SK-MEL-5 (cell line): ENCODE measurements at places on chromosomes 2 and 18. TPM values are rescaled to one million over a fixed set of nuclear protein-coding genes. Genes with fewer than 3 reads are reported as not detected.
A peak's percentile ranks its signal among the peaks of the same experiment; 100 is the strongest.

Gene CRYBA2
- not detected in 2 replicates for total RNA-seq

Gene CRYGC
- total RNA-seq = not detected in 2 replicates

Gene DSG4
- not detected in 2 replicates for total RNA-seq

Gene NDC80
- 27.7 and 28.5 TPM in 2 replicates for total RNA-seq

Gene CSRNP3
- total RNA-seq = 0.32 and 0.45 TPM in 2 replicates

Gene RGPD8
- 1.2 and 2.0 TPM in 2 replicates for total RNA-seq

Gene KIAA2012
- not detected in 2 replicates for total RNA-seq

Gene PTPRN
- total RNA-seq = 1.5 and 2.8 TPM in 2 replicates

Gene IRS1
- 3.7 and 4.2 TPM in 2 replicates for total RNA-seq

GRCh38 chr18:62407660-62408059, 82.5 kb downstream of the TNFRSF11A start:
- no peak for DNase-seq

DNA sequence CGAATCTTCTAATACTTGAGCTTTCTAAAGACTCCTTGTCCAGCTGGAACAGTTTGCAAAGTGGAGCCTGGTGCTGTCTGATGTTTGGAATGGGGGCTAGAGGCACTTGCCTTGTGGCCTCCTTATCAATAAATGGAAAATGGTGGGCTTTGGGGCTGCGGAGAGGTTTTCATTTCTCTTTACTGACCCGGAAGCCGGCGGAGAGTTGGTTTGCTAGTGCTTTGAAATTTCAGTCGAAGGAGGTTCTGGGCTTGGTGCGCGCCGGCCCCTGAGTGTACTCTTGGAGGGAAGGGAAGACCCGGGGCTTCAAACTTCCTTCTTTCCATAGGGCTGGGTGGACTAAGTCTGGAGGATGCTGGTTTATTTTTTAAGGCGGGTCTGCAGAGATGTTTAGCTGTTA, 714 bp downstream of the RPIA start:
- peak; percentile 15 for DNase-seq

- DNase-seq = no peak
Observed at GRCh38 chr2:205311201-205311600, 371.1 kb upstream of the NRP2 start.

GRCh38 chr18:32261003-32261402, 71.2 kb downstream of the MEP1B start:
- peak; percentile 33 for DNase-seq

GRCh38 chr2:239385096-239386000, 15.5 kb downstream of the HDAC4 start:
- no peak for DNase-seq

DNA sequence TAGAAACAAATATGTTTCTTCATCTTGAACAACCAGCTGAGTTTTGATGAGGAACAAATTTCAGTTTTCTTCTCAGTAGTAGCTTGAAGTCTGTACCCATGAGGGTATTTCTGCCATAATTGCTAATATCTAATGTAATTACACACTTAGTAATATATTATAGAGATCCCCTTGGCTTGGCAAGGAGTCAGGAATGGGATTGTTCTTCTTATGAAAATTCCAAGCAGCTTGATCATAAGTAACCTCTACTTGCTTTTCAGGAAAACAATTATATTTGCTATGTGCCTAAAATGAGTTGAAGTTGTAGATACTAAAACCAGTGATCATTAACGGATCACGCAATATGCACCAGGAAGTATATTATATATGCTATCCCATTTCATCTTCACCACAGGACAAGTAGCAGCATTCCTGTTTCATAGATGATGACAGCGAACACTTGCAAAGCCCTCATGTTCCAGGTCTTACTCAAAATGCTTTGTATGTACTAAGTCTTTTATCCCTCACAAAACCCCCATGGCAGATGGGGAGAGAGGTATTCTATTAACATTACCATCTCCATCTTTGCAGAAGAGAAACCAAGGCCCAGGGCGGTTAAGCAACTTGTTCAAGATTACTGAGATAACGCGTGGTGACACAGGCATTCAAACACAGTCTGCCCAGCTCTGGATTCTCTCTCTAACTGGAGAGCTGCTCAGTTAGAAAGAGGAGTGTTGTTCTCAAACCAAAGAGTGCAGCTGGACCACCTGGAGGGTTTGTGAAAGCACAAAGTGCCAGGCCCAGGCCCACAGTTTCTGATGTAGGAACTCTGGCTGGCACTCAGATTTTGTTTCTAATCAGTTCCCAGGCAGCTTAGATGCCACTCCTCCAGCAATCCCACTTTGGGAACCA, 21.8 kb upstream of the RGPD4 start:
- no peak for DNase-seq

DNA sequence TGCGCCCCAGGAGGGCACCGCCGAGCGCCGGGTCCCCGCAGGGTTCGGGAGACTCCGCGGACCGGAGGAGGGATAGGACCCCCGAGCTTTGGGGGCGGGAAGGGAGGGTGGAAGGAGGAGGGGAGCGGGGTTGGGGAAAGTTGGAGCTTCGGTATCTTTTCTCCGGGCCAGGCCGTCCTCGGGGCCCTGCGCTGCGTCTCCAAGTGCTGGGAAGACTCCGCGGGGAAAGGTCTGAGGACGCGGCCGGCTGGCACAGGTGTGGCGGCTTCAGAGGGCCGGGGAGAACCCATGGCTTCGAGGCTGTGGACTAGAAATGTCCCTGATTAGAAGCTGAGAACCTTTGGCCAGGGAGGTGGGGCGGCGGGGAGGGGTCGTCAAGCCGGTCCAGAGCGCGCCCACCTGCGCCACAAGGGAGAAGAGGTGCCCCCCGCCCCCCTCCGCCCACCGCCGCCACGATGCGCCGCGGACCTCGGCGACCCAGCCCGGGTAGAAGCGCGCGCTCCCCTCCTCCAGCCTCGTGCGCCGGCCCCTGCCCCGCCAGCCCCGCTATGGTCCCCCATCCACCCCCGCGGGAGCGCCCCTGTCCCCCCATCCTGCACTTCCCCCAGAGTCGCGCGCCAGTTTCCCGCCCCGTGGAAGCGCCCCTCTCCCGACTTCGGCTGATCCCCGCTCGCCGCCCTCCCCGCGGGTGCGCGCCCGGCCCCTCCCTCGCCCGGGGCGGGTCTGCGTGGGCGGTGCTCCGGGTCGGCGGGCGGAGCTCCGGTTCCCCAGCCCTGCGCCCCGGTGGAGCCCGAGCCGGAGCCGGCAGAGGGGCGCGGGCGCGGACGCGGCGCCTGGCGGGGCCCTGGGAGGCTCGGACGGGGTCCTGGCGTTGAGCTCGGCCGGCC, at the start of gene SNTG2:
Gene SNTG2 (plus strand): TSS at position 770 of the 887 bp plus-strand sequence. CDS start 148 bp downstream, outside the sequence.
- DNase-seq = no peak

GRCh38 chr2:217166241-217166850, 306.5 kb upstream of the TNP1 start:
- peak; percentile 82 for DNase-seq

GRCh38 chr18:9104244-9104901, 1.9 kb downstream of the NDUFV2 start:
- DNase-seq = no peak

DNA sequence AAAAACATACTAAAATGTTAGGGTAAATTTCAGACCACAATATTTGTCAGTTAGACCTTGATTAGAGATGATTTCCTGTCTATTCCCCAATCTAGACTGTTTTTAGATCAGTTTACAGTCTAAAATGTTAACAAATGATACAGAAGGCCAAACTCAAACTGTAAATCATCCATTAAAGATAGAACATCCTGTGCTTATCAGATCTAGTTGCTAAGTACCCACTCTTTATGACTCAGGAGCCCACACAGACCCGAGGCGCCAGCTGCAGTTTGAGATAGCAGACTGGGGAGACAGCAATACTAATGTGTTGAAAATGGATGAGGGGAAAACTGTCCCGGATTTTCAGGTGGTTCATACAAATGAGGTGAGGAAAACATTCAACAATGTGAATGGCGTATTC, 113.3 kb downstream of the SCG2 start:
- DNase-seq = no peak

DNA sequence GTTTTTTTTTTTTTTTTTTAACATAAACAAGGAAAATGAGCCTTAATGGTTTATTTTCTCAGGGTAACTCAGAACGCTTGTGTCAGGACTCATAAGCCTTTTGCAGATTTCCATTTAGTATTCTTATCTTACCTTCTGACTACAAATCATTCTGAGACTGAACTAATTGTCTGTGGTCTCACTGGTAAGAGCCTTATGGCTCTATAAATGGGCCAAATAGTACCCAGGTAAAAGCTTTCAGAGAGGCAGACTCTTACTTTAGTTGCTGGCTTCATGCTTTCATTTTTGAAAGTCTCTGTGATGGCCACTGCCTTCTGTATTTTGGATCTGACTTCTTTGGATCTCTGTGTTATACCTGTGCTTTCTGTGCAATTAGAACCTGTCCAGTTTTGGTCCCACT, 403.4 kb downstream of the RIT2 start:
- DNase-seq = no peak

DNA sequence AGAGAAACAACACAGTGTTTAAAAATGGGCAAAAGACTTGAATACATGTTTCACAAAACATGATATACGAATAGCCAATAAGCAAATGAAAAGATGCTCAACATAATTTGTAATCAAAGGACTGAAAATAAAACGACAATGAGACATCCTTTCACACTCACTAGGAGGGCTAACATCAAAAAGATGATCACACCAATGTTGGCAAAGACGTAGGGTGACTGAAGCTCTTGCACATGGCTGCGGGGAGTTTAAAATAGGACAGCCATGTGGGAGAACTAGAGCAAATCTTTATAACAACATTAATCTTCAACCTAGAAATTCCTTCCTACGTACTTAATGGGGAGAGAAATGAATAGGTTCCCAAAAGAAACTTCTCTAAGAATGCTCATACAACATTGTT, 19.2 kb upstream of the SEH1L start:
- no peak for DNase-seq

GRCh38 chr2:19140463-19141208, 217.8 kb downstream of the OSR1 start:
- no peak for DNase-seq

DNA sequence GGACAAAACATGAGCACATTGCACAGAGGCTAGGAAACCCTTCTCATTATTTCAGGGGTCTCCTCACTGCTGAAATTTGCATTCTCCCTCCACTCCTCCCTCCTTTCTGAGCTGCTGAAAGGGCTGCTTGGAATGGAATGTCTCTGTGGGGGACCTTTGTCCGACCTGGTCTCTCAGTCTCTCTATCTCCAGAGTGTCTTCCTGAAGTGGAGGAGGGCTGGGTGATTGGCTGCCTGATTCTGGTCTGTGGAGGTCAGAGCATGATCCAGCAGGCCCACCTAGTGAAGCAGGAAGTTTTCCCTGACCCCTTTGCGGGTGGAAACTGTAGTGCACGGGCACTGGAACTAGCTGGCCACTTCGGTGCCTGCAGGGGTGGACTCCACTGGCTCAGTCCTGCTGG, 560.5 kb upstream of the HS6ST1 start:
- no peak for DNase-seq

DNA sequence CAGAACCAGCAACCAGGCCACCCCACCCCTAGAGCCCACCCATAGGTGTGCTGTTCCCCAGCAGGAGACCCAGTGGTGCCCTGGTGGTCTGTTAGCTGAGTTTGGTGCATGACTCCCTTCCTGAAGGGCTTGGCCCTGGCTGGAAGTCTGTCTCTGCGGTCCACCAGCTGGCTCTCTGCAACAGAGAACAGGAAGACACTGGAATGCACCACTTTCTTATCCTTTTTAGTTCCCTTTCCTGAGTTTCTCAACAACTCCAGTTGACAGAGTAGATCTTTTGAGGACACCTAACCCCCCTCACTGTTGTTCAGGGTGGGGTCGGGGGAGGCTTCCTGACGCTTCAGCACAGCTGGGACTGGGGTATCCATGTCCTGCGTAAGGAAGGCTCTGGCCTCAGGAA, 11.9 kb upstream of the RPL37A start:
- no peak for DNase-seq

- DNase-seq = no peak
Observed at GRCh38 chr18:25099895-25100294, 252.1 kb downstream of the ZNF521 start.

- peak; percentile 78 for DNase-seq
Observed at GRCh38 chr2:126655500-126656430, at the start of gene GYPC. TSS of gene GYPC (plus strand) at chr2:126656158. CDS start at chr2:126656264, 106 bp downstream.

DNA sequence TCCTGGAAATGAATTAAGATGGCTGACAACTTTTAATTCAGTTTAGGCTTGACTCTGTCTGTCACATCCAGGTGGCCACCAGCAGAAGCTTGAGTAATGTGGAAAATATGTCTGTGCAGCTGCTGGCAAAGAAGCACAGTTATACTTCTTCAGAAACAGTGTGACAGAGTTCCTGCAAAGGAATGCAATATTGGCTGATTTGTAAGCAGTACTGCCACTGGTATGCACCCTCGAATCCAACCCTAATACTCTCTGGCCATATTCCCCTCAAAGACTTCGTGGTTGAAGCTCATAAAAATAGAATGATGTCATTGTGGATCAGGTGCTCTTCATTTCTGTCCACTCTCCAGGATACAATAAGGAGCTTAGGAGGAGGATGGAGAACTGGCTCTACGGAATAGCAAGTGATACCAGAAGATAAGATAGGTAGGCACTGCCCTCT, 86.2 kb downstream of the METTL8 start:
- DNase-seq = no peak

- no peak for DNase-seq
Observed at GRCh38 chr2:189137519-189137918, 42.0 kb downstream of the COL5A2 start.

- no peak for DNase-seq
Observed at GRCh38 chr2:174026122-174026845, 61.1 kb upstream of the SP3 start.

DNA sequence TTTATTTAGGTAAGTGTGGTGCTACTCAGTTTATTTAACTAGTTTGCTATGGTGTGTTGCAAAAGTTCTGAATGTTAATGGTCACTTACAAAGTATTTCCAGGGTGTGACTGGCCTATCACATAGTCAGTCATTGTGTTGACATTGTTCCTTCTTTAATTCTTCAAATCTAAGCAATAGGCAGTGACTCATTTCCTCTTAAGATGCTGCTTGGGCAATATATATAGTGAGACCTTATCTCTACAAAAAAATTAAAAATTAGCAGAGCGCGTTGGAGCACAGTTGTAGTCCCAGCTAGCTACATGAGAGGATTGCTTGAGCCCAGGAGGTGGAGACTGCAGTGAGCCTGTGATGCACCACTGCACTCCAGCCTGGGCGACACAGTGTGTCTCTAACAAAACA, 5.8 kb upstream of the CCDC88A start:
- no peak for DNase-seq

- no peak for DNase-seq
Observed at GRCh38 chr2:37634914-37635503, 36.4 kb downstream of the CDC42EP3 start.
